ENCODE measurements at places on chromosomes 1 and 21.

GRCh38 chr1:221503268-221503667 lies 238.6 kb downstream of the DUSP10 start:
- no peak for DNase-seq

GRCh38 chr1:87115891-87116290 lies 201.5 kb downstream of the HS2ST1 start:
- no peak for DNase-seq

DNA sequence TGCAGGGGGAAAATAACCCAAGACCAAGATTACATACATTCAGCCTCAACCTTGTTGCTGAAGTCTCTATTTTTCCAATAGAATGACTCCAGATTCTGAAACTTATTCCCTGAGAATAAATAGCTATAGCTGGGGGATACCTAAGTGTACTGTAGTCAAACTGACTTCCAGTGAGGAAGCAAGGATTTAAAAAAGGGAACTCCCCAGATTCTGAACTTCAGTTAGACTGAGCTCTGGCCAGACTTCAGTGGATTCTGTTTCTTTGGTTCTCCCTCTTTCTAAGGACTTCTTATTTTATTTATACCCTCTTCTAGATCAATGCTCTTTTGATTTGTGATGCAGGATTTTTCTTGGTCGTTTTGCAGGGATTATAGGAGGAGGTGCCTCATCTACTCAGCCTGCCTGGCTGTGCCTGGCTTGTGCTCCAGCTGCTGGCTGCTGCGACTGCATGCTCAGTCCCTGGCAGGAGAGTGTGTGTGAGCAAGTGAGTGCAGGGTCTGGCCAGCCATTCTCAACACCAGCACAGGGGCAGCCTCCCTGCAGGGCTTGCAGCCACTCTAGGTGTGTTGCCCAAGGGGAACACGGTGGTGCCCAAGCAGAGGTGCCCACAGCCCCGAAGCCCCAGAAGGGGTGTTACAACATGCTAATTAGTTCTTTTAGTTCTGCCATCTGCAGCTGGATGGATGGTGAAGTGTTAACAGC lies 43.0 kb downstream of the SPATA17 start:
- no peak for DNase-seq

DNA sequence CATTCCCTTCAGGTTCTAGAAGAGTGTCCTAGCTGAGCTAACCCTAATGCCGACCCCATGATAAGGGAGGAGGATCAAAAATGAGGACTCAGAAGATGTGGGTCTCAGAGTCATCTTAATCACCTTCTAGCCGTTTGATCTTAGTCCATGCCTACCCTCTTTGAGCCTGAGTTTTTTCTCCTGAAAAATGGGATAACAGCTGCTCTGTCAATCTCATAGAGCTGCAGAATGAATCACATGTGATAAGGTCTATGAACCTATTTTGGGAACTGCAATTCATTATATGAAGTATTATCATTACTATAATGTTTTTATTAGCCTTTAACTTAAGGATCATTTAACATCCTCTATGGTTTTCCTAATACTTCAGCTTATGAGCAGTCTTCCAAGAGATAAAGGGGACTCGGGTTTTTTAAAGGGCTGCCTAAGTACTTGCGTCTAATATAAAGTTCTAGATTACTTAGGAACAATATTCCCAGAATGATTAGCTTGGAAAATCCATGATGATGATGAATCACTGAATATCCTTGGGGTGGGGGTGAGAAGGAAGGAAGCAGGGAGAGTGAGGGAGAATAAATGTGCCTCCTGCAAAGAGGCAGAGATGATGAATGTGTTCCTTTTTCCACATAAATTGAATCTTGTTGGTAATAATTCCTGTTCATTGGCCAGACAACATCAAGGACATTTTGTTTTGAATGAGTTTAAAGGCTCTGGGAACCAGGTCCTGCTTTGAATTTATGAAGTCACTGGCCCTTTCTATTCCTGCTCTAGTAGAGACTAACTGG lies 66.8 kb downstream of the COLGALT2 start:
- no peak for DNase-seq

DNA sequence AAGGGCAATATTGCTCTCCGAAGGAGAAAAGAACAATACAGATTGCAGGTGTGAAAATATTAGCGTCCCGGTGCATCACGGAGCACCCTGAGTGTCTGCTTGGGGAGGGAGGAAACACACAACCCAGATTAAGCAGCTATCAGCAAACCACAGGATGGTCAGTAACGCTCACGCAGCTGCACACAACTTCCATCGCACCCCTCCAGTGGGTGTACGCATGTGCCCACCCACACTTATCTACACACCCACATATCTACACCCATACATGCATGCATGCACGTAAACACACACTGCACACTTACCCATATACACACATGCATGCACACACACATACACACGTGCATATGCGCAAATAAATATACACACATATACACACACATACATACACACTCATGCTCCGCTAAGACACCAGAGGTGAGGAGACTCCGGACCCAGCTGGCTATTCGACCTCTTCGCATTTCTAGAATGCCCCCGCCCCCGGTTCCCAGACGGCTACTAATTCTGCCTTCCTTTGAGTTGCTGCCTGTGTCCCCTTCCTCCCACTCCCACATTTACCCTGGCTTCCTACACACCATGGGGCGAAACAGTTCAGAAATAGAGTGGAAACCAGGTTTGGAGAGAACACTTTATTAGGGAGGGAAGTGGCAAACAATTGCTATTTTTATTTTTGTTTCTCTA lies 26.2 kb downstream of the ITPKB start:
- no peak for DNase-seq

DNA sequence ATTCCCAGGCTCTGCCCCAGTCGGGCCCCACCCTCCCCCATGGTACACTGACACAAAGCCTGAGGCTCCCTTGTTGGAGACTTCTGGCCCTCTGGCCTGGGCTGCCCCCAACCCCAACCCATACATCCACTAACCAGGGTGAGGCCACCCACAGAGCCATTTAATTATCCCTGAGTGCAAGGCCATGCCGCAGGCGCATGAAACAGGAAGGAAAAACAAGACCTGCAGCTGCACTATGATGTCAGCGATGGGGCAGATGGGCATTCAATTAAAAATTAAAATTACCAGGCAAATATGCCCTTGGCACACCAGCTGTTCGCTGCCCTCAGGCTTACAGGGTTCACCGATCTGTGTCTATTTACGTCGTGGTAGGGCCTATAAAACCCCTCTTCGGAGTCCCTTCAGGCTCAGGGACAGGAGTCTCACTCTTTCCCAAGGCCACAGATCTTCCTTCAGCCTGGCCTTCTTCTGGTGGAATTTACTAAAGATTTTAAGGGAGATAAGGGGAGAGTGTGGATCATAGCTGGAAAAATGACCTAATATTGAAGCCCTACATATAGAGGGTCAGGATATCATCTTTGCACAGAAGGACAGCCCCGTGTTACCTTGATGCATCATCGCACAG lies 29.6 kb upstream of the RGS16 start:
- no peak for DNase-seq

GRCh38 chr1:234216116-234216703 lies 157.0 kb upstream of the COA6 start:
- no peak for DNase-seq

- no peak for DNase-seq
Observed at GRCh38 chr1:186519982-186520381, 59.1 kb upstream of the PDC start.

GRCh38 chr1:19409477-19410341 lies 75.6 kb downstream of the CAPZB start:
- no peak for DNase-seq

DNA sequence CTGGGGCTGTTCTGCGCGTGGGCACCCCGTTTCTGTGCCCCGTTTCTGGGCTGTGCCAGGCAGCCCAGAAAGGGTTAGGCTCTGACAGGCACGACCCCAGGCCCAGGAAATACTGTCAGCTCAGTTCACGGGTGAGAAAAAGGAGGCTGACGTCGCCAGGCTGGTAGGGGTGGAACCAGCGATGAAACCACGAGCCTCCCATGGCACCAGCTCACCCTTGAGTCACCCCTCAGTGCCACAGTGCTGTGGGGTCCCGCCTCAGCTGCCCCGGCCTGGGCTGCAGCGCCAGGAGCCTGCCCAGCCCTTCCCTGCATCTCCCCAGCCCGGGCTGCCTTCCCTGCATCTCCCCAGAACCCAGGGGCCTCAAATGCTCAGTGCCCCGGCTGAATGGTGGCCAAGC lies 11.5 kb downstream of the MEGF6 start:
- DNase-seq = no peak

- no peak for DNase-seq
Observed at GRCh38 chr21:38286739-38287471, 30.1 kb downstream of the KCNJ15 start.

DNA sequence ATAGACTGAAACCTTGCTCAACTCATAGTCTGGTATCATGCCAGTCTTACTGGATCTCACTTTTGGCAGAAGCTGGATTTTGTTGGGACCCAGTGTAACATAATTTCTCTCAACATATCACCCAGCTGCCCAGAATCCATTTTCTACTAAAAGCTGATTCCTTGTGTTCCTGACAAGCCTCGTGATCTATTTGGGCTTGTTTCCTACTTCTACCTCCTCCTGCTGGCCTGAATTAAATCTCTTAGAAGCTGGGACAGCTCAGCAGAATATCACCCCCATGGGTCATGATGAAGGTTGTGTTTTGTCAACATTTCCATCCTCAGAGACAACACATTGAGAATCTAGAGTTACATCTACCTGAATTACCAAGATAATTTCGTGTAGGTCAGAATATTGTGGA lies 7.7 kb downstream of the GOLT1A start:
- no peak for DNase-seq

DNA sequence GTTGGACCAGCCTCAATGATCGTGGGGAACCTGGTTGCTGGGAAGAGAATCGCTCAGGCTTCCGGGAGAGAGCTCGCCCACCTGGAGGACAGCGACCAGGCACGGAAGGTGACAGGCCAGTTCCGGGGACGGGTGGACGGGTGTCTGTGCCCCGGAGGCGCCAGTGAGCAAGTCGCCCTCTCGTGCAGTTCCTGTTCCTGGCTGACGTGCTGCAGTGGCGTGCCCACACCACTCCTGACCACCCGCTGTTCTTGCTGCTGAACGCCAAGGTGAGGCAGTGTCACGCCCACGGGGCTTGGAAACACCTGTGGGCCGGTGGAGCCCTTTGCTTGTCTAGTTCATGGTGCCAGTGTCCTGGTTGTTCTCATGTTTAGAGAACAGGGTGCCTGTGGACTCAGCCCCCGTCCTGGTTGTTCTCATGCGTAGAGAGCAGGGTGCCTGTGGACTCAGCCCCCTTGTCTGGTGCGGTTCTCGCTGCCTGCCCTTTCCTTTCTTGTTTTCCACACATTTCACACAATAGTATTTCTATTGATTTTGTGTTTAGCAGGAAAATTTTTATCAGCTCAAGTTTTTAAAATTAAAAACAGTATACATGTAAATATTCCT lies 53.1 kb downstream of the S100B start:
- DNase-seq = no peak

All from heart right ventricle (tissue), 16 donors.